ENCODE measurements at places on chromosomes 3 and 15.

DNA sequence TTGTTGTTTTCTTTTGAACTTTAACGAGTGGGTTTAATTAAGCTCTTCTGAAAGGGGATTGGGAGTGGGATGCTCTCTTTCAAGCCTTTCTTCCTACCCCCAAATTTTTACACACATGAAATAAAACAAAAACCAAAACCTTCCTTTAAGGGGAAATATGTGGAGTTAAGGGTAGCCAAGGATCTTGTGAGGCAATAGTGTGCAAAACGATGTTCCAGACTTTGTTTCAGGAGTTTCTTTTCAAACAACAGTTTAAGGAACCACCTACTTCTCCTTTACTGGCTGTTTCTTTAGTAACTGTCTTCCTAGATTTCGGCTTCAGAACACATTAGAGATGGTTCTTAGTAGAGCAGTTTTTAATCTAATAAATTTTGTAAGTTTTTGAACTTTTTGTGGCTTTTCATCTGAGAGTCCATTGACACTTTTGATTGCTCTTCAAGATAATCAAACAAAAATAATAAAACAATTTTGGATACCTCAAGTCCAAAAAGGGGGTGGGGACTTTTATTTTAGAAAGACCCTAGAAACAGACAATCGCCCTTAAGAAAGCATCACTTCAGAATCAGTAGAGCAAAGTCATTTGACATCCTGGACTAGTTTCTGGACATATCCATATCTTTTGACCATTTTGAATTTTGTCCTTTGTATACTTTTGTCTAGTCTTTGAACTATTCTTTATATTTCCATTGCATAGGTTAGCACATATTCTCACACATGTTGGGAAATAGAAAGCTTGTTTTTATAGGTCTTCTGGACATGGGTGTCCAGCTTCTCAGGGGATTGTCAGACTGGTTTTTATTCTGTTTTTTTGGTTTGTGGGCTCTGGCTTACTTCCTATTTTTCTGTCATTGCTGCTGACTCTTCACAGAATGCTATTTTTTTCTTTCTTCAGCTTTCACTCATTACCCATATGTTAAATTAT, 6.0 kb downstream of the DIPK2A start:
- DNase-seq: no peak

- DNase-seq: no peak
These were observed 702 bp downstream of the ARHGEF3 start for GRCh38 chr3:56800832-56801661.

DNA sequence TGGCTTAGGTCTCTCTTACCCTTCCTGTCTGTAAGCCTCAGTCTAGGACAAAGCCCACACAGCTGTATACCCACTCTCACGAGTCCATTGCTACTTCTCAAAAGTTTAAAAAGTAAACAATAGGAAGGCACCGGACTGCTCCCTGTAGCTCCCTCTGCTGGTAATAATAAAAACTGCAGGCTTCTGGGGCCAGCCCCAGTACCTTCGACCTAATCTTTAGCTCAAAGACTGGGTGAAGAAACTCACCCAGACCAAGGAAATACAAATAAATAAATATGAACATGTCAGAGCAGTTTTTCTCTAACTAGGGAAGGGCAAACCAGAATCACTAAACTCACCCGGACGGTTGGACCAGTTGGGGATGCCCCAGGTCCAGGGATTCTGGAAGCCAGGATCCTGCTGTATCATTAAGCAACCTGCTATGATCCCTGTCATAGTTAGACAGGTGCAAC, 5.0 kb downstream of the FAM219B start:
- peak; percentile 81 for DNase-seq

GRCh38 chr3:71453822-71454511, 129.6 kb downstream of the FOXP1 start:
- DNase-seq: no peak

GRCh38 chr3:156898296-156898880, 72.2 kb downstream of the LEKR1 start:
- DNase-seq: no peak

DNA sequence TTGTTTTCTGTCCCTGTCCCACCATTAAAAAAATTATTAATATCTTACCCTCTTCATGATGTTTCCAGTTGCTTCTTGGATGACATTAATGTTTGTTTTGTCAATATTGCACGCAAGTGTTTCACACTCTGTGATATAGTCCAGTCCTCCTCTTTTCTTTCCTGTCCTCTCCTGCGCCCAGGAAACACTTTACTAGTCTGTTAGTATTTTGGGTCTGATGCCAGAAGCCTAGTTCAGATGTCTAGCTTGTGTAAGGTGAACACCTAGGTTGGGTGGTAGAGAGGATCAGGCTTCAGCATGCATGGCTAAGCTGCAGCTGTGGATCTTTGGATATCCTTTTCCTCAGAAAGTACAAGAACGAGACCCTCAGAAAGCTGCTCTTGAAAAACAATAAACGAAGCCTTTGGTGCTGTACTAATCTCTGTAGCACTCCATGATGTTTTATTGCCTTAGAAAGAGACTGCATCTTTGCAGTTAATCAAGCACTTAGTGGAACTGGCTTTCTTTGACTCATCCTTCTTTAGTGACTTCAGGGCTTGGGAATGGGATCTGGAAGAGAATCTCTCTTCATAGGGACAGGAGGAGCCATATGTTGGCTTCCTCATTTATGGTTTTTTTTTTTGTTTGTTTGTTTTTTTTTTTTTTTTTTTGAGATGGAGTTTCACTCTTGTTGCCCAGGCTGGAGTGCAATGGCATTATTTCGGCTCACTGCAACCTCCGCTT, 253.4 kb downstream of the LPP start:
- no peak for DNase-seq

GRCh38 chr3:15820911-15821310, 23.1 kb upstream of the ANKRD28 start:
- DNase-seq: no peak

- DNase-seq: peak; percentile 79
These were observed 17.2 kb downstream of the MYL3 start for GRCh38 chr3:46845860-46846623.

GRCh38 chr15:97688886-97689285, 271.6 kb upstream of the ARRDC4 start:
- no peak for DNase-seq

- DNase-seq: no peak
These were observed 90.6 kb downstream of the ATP10A start for GRCh38 chr15:25772500-25772899.

GRCh38 chr3:78562328-78562727, 1205.5 kb downstream of the ROBO1 start:
- no peak for DNase-seq

DNA sequence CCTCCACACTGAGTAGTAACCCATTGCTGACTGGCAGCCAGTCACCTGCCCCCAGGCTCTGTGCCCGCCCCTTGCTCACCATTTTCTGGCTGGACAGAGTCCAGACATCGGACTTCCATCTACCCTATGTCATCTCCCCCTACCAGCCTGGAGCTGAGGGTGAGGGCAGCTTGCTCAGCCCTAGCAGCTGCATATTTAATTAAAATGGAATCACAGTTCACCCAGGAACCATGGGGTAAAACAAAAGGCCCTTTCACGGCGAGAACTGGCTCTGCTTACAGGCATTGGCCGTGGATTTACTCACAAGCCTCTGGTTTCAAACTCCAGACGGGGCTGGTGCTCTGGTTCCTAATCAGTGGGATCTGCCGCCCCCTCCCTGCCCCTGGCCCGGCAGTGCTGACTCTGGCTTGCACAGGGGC, 94.9 kb upstream of the ATP2B2 start:
- DNase-seq: no peak

DNA sequence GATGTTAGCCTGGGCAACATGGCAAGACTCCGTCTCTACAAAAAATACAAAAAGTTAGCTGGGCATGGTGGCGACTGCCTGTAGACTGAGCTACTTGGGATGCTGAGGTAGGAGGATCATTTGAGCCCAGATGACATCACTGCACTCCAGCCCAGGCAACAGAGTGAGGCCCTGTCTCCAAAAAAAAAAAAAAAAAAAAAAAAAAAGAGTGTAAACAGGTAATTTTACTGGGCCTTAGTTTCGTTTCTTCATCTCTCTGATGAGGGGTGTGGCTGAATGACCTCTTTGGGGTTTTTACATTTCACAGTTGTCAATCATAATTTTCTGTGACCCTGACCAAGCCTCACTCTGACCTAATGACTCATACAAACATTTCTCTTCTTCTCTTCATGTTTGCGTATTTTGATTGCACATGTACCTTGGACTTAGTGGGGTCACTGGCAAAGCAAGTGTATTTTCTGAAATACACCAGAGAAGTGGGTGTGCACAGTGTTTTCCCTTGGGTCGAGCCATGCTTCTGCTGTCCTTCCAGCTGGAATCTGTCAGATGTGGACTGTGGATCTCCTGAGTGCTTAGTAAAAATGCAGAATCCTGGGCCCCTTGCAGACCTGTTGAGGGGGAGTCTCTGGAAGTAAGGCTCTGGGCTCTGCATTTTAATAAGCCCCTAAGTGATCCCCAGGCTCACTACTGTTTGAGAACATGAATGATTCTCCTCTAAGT, 140.5 kb downstream of the FNDC3B start:
- no peak for DNase-seq

- no peak for DNase-seq
These were observed 405.5 kb downstream of the RAP2B start for GRCh38 chr3:153567556-153567955.

- DNase-seq: no peak
These were observed 4.8 kb upstream of the FBXW12 start for GRCh38 chr3:48367201-48367600.

DNA sequence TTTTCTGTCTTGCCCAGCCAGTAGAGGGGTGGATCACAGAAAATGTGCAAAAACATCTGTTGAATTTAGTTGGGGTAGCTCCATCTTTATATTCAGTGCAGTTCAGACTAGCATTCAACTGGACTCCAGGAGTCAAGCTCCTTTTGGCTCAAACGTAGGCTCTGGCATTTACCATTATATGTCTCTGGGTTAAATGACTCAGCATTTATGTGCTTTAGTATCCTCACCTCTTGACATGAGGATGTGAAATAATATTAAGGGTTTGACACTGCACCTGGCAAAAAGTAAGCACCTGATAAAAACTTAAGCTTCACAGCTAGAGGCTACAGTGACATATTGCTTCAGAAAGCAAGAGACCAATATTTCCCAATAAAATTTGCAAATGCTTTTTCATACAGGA, 14.8 kb downstream of the PRC1 start:
- no peak for DNase-seq

DNA sequence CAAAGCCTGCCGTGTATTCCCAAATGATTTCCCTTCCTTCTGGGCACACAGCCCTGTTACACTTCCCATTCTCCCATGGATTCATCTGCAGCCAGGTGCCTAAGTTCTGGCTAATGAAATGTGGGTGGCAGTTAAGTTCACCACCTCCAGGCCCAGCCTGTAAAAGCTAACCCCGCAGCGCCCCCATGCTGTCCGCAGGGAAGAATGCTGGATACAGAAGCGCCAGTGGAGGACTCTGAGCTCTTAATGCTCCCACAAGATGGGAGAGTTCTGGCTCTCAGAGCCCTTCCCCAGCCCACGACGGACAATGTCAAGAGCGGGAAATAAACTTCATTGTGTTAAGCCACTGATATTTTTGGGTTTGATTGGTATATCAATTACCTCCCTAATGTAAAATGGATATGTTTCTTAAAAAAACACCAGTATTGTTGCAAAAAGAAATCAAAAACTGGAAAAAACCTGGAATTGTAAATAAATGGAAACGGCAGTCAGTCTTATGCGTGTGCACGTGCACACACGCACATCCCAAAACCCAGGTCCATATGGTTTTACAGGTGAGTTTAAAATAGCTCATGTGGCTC, 37.7 kb upstream of the FGD5 start:
- peak; percentile 44 for DNase-seq

- no peak for DNase-seq
These were observed 5.2 kb downstream of the ESYT3 start for GRCh38 chr3:138439646-138440045.

DNA sequence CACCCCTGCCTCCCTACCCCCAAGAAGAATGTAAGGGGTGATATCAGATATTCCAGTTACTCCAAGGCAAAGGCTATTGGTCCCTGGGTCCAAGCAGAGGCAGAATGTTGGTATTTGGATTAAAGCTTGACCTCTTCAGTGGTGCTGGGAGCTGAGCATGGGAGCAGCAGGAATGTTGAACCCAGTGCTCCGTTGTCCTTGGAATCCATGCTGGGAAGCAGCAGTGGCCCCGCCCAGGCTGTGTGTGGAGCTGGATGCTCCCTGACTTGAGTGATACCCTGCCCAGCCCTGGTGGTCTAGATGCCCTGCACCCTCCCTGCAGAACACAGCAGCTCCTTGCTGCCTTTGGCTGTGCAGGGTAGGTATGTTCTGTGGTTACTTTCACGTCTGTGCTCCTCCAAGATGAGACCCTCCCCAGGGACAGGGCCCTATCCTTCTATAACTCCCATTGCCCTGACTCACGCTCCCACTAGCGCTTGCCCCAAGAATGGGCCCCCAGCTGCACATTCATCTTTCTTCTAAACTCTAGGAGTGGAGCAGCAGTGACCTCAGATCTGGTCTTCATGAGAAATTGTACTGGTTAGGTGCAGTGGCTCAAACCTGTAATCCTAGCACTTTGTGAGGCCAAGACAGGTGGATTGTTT, 35.1 kb downstream of the UMPS start:
- no peak for DNase-seq

DNA sequence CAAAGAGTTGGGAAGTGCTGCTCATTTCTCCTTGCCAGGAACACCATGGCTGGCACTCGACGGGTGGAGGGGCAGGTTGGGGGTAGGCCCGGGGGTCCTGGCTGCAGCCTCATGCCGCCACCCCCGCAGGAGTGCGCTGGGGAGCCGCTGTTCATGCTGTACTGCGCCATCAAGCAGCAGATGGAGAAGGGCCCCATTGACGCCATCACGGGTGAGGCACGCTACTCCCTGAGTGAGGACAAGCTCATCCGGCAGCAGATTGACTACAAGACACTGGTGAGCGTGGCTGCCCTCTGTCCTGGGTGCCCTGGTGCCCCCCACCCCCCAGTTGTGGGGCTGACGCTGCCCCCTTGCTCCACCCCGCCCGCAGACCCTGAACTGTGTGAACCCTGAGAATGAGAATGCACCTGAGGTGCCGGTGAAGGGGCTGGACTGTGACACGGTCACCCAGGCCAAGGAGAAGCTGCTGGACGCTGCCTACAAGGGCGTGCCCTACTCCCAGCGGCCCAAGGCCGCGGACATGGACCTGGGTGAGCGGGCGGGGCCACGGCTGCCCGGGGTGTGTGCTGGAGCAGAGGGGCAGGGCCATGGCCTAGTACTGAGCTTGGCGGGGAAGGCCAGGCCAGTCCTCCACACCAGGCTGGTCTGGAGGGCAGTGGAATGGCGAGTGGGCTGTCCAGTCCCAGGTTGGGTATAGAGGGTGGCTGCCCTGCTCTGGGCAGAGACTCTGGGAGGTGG, 45.1 kb downstream of the PLXNA1 start:
- DNase-seq: no peak

DNA sequence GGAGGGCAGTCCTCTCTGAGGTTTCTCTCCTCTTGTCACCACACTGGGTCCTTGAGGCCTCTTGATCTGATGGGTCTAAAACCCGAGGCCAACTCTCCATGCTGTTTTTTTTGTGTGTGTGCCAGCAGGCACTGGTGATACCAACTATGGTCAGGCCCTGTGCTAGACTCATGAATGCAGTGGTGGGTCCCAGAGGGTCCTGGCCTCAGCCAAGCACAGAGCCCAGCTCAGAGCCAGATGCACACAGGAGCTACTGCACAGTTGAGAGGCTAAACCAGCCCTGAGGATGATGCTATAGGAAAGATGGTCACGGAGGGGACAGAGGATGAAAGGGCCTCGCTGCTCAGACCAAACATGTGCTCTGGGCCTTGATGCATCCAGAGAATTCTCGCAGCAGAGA, 33.5 kb downstream of the RAB6B start:
- DNase-seq: no peak

- DNase-seq: no peak
These were observed 61.2 kb upstream of the MFGE8 start for GRCh38 chr15:88974392-88974791.

Data from activated CD4-positive, alpha-beta T cell treated with anti-CD3 and anti-CD28 coated beads, Interleukin-2, Interleukin-6, amounts not matched to agents 100 ng/mL and 50 ng/mL, durations not matched to agents 16 hours and 8 hours (primary cell).